ENCODE measurements at places on chromosomes 5 and 9.

DNA sequence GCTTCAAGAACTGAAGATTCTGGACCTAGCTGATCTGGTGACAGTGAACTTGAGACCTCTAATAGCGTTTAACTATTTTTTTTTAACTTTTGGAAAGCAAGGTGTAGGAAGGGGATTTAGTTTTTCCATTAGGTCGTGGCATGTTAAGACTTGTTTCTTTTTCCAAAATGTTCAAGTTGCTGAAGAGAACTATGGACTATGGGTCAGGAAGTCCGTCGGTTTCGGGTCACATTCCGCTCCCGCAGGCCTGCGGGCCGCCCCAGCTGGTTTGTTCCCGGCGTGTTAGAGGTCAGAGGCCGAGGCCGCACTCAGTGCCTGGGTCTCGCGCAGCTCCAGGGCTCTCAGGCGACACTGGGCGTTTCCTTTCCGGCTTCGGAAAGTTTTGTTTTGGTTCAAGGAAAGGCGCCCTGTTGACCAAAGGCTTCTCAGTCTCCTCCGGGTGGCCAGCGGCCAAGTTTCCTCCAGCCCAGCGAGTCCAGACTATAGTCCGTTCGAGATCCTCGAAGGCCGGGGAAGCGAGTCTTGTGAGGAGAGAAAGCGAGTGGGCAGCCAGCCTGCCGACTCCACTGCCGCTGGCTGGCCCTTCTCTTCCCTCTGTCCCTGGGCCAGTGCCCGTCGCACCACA is 586 bp upstream of the FCHO2 start:
- DNase-seq: peak; percentile 57

DNA sequence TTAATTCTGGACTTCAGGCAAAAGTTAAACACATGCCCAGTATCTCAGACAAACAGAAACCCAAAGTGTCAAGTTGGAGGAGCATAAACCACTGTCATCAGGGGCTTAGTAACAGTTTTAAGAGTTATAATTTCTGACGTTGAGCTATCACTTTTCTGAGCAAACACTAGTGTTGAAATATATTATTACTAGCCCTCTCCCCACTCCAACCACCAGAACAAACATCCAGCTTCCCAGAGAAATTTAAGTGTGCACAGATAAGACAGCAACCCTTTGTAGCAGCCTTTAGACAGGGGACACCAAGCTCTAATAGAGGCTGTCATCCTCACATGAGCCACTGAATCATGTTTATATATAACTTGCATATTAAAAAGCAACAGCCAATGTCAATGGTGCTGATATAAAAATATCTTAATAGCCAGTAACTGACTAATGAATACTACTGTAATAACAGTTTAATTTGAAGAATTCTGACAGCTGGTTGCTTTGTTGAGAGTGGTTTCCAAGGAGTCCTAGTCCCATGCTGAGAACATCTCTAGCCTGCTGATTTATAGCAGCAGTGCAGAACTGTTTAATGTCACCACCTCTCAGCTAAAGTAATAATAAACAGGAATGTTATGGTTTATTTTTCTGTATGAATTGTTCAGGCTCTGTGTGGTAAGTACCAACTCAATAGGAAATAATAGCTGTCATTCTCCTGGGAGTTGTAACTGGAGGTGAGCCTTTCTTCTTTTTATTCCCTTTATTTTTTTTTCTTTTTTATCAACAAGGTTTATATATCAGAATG is 528.7 kb upstream of the ZNF608 start:
- no peak for DNase-seq

DNA sequence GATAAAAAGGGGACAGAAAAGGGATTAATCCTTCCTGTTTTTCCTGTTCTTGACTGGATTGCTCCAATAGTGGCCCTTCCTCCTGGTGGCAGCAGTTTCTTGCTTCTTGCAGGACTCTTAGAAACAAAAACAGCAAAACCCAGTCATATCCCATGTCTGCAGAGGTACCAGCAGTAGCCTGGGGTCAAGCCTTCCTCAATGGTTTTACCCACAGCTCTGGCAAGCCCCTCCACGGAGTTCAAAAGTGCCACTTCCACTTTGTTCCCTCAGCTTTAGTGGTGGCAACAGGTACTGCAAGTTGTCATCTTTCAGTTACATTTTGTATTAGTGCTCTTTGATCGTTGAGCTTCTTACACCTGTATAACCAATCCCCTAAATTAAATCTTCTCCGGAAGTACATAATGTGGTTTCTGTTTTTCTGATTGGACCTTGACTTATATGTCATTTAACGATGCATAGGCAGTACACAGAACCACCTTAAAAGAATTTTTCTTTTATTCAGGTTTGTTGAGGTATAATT is 8.7 kb upstream of the RANBP6 start:
- DNase-seq: peak; percentile 26

GRCh38 chr5:177403792-177404640 is 3.6 kb upstream of the PFN3 start:
- DNase-seq: peak; percentile 56

- DNase-seq: no peak
These were observed 390.7 kb downstream of the PLK2 start for GRCh38 chr5:58069016-58069705.

DNA sequence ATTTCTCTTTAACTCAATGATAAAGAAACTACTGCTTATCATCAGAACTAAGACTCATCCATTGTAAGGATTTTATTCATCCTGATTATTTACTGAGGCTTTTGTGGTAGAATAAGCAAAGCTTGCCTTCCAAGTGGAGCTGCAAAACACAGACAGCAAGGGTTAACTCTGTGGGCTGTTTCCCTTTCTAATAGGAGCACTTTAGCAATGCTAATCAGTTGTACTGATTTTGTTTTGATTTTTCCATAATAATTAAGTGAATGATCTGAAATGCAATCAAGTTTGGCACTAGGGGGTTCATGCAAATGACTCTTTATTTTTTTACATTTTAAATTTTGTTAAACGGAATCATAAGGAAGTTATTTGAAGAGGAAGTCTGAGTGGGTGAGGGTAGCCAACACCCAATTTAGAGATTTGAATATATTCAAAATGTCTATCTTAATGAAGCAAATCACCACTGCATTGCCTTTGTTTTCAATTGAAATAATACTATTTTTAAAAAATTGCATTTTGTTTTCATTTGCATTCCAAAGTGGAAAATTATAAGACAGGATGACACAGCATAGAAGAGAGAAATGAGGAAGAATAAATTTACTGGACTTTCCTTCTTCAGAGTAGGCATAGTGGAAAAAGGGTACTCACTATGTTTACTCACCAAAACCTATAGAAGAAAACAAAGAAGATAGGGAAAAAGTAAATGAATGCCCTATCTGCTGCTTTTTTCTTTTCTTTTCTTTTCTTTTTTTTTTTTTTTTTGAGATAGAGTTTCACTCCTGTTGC is 36.6 kb downstream of the MEGF10 start:
- DNase-seq: no peak

All from bronchial epithelial cell (primary cell).